ENCODE measurements at places on chromosomes 12 and 14.

DNA sequence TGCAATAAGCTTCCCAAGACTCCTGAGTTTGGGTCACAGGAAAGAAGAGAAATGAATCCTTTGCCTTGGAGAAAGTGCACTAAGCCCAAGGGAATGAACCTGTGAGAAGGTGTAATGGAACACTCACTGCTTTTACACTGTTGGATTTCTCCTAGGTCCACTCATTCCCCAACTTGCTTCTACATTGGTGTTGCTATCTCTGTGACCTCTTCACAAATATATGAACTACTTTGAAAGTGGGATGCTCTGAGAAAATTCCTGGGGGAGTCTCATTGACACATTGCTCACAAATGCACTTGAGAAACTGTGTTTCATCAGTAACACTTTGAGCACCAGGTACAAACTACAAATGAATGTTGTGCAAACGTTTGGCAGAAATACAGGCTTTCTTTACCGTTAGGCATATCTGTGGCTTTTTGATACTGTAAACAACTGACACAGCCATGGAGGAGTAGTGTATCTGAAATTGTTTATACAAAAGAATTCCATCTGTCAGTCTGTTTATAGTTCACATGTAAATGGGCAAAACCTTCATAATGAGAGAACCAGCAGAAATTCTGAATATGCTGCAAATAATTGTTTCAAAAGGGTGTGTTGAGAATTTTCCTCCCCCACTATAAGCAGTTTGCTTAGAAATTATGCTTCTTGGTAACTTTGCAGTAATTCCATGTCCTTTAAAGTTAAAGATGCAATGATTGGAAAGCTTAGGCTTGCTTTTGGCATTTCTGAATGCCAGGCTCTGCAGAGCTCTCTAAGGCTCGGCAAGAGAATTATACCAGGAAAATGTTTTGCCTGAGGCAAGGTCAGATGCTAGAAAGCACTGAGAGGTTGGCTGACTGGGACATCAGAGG is 348.5 kb upstream of the DDHD1 start:
- DNase-seq: no peak

DNA sequence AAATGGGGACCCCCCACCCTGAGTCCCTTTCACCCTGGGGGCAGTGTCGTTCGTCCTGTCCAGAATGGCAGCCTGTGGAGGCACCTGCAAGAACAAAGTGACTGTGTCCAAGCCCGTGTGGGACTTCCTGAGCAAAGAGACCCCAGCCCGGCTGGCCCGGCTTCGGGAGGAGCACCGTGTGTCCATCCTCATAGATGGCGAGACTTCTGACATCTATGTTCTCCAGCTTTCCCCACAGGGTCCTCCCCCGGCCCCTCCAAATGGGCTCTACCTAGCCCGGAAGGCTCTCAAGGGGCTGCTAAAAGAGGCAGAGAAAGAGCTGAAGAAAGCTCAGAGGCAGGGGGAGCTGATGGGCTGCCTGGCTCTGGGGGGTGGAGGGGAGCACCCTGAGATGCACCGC is 2.2 kb downstream of the DTX3 start:
- DNase-seq: no peak

DNA sequence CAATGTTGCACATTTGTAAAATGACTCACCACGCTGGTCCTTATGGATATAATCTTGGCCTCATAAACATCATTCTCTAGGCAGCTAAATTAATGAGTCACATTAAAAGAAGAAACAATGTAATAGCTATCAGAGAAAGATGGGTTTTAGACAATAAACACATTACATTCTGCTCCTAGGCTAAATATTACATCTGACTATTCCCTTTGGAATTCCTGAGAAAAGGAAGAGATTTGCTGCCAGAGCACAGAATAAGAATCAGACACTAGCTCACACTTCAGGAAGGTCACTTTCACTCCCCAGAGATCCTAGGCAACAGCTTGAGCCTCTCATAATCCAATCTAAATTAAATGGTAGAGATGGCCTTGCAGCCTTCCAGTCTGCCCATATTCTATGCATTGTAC is 218.2 kb downstream of the PTPRO start:
- DNase-seq: no peak

DNA sequence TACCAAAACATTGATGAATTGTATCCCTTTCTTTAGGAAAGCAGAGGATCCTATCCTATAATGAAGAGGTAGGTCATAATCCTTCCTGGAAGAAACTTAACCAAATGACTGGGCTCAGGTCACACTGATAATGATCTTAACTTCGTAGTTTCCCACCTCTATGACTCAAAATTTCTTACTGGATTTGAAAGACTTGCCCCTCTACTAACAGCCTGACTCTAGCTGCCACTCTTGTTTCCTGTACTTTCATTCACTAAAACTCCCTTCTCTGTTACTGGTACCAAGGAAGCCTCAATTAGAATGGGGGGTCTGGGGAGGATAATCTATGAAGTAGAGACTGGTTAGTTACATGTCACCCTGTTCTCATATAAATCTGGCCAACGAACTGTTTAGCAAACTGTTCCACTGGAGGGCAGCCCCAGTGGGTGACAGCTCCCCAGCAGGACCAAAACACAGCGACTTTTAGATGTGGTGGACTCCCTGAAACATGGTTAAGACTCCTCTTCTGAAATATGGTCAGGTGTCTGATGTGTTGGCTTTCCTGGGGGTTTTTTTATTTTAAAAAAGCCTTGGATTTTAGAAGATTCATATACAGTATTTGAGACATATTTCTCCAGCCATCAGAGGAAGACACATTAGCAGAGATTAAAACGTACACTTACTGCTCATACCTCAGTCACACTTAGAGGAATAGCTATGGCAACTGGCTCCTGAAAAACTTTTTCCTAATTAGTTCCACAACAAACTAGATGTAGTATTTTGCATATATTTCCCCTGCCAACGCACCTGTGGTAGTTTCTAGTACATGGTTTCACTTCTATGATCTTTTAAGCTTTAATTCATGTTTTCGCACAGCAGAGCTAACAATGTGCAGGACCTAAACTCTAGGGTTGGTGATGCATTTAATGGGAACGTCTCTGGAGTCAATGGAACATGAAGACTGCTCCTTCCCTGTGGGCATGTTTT is 72.3 kb downstream of the ACADS start:
- DNase-seq: no peak

GRCh38 chr12:57049890-57050289 is at the start of gene MYO1A:
MYO1A (minus strand) TSS chr12:57050129; CDS start chr12:57048323, 1,806 bp downstream.
- no peak for DNase-seq

- DNase-seq: peak; percentile 26
Measured at GRCh38 chr12:62210422-62210821, 49.8 kb upstream of the USP15 start.

GRCh38 chr12:26269562-26270284 is 74.3 kb downstream of the SSPN start:
- DNase-seq: no peak

DNA sequence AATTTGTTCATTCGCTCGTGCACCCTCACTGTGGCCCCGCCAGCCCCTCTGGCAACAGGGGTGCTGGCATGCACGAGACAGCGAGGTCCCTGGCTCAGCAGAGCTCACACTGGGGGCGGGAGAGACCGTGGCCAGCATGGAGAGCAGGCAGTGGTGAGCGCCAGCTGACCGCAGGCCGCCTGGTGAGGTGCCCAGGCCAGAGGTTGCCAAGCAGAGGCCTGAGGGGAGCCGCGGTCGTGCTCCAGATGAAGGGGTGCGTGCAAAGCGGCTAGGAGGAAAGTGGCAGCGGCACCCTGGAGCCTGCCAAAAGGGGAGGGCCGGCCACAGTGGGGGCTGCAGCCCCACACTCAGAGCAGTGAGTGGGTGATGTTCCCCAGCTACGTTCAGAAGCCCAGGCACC is 56.1 kb downstream of the CDC42BPB start:
- DNase-seq: no peak

DNA sequence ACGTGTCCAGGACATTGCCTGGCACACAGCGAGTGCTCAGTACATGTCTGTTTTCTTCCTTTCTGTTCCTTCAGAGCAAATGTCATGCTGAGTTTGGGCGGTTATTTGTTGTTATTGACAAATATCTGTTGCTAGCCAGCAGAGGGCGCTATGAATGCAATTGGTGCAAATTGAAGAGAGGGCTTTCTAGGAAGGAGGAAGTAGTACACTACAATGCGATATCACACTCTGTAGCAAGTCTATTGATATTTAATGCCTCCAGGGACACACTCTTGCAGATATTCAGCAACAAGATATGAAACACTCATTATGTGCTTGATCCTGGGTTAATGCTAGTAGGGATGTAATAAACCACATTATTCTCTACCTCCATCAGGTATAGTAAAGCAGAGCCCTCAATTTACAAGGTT is 267.3 kb upstream of the SRRM4 start:
- peak; percentile 33 for DNase-seq

- DNase-seq: no peak
Measured at GRCh38 chr12:17030338-17030737, 424.4 kb upstream of the LMO3 start.

DNA sequence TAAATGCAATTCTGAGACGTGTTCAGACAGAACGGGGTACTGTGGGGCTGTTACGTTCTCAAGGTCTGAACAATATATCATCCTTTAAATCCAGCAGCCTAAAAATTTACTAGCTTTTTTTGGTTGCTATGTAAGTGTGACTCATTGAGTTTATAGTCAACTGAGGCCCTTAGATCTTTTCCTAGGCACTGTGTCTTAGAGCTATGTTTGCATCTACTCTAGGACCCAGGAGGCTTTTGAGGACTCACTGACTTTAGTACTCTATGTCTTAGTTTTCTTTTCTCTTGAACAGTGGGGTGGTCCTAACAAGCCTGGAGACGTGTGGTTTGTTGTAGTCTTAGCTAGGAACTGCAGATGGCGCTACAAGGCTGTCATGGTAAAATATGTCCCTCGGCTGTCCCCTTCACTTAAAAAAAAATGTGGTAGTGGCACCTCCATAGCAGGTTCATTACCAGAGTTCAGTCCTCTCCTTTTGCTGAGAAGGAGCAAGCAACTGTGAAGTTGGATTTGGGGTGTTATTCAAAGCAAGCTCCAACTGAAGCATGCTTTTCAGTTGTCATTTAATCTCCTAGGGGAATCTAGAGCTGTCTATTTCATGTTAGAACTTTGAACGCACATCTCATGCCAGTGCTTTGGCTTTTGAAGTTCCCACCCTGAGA is 8.7 kb upstream of the SPATS2 start:
- peak; percentile 52 for DNase-seq

DNA sequence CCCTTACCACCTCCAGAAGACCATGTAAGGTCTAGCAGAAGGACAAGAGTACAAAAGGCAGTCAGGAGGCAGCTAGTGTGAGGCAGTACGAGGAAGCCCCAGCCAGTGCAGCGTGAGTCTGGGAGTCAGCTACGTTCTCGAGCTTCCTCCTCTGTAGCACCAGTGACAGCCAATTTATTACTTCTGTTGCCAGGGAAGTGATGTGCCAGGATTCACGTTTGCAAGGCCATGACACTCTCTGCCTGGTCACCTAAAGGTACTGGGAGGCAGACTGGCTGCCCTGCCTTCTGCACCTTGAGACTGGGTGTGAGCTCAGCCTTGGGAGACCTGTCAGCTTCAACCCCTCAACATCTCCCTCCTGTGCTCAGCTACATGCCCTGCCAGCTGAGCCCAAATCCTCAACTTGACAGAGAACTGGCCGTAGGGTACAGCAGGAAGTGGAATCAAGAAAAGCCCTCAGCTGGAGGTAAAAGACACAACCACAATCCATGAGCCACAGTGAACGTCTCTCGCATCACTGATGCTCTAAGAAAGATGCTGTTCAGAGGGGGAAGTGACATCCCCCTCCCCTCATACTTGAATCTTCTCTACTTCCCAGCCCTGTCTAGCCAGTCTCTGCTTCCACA is 182.5 kb upstream of the RGS6 start:
- DNase-seq: no peak

- DNase-seq: no peak
Measured at GRCh38 chr14:53786045-53786444, 170.6 kb downstream of the BMP4 start.

DNA sequence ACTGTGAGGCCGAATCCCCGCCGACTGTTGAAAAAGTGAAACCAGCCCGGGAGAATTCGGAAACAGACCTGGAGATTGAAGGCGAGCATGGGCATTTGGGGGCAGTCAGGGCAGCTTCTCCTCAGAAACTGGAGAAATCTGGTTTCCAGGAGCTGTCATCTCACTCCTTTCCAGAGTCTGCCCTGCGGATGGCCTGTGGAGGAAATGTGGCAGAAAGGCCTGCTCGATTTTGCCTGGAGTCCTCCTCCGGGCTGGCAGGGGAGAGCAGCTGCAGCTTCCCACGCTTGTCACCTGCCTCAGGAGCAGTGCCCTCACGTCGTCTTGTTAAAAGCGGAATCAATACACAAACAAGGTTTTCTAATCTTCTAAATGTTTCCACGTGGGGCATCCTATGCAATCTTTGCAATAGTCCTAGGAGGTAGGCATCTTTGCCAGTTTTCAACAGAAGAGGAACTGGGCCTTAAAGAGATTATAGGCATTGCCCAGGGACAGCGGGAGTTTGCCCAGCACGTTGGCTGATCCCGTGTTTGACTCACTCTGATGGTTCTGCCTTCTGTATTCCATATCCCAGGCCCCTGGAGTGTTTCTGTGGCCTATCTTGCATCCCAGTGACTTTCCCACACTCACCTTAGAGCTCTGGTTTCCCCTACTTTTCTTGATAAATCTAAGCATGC is 2.3 kb downstream of the LRRC74A start:
- DNase-seq: no peak

GRCh38 chr14:88477513-88478250 is 77.1 kb downstream of the PTPN21 start:
- no peak for DNase-seq

- DNase-seq: no peak
Measured at GRCh38 chr12:2376908-2377657, 324.3 kb downstream of the CACNA1C start.

- no peak for DNase-seq
Measured at GRCh38 chr14:40679256-40679655, 927.4 kb upstream of the LRFN5 start.

- no peak for DNase-seq
Measured at GRCh38 chr14:38877744-38878388, 225.2 kb downstream of the SEC23A start.

DNA sequence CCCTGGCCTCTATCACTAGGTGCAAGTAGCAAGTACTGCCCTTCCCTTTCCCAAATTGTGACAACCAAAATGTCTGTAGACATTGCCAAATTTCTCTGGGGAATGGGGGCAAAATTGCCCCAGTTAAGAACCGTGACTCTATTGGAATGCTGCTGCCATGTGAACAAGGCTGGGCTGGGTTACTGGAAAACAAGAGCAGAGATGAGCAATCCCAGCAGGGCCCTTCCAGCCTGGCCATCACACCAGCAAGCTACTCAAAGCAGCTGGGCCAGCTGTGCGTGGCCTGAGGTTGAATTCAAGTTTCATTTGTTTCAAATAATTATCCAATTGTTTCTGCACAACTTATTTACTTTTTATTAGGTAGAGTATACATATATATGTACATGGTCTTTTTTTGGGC is 103.4 kb upstream of the PKP2 start:
- DNase-seq: no peak

- no peak for DNase-seq
Measured at GRCh38 chr14:37114002-37114401, 58.4 kb downstream of the SLC25A21 start.

- no peak for DNase-seq
Measured at GRCh38 chr12:121189619-121190155, 20.2 kb upstream of the P2RX4 start.

GRCh38 chr14:30252151-30252550 is 306.8 kb upstream of the G2E3 start:
- DNase-seq: no peak

GRCh38 chr12:66066137-66066928 is 64.2 kb downstream of the LLPH start:
- DNase-seq: no peak

- DNase-seq: no peak
Measured at GRCh38 chr14:51951656-51952055, 37.7 kb upstream of the RTRAF start.

Data from activated naive CD4-positive, alpha-beta T cell treated with anti-CD3 and anti-CD28 coated beads, Interleukin-2, amount 50 U/mL, for 72 hours (primary cell).